GM10248 (cell line): ENCODE measurements at places on chromosomes 4 and X.

DNA sequence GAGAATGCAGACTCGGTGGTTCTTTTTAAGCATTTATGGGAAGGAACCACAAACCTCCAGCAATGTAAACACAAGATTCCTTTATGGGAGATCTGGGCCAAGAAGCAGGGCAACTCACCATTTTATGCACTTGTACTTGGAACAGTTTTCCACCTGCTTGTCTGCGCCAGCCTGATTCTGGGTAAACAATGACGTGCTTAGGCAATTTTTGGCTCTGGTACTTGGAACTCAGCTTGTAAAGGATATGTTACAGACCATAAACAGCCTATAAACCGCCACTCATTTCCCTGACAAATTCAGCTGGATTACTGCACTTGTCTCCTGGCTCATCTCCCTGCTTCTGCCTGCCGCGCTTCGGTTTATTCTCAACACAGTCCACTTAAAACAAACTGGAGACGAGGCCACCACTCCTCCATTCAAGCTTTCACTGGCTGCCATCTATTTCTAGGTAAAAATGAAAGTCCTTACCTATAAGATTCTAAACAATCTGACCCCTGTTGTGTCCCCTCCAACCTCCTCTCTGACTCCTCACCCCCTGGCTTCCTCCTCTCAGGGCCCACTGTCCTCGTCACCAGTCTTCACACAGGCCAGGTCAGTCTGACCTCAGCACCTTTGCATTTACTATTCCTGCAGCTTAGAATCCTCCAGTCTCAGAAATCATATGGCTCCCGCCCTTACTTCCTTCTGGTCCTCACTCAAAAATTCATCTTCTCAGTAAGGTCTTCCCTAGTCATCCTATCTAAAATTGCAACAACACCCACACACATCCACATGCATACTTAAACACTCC is 205.9 kb upstream of the GALNT7 start:
- DNase-seq = no peak

DNA sequence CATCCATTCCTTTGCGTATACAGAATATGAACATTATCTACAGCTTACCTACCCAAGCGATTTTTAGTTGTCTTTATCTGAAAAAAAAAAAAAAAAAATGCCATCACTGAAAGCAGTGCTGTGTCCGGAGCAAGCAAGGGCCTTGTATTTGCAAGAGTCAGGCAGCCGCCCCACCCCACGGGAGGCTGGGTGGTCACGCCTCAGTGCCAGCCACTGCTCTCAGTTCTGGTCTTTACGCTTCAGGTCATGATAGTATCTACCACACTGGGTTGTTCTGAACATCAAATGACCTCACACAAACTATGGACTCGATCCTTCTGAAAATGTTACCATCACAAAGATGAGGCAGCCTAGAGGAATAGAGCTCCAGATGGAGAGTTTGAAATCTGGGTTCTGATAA is 62.7 kb upstream of the HELT start:
- DNase-seq = no peak

DNA sequence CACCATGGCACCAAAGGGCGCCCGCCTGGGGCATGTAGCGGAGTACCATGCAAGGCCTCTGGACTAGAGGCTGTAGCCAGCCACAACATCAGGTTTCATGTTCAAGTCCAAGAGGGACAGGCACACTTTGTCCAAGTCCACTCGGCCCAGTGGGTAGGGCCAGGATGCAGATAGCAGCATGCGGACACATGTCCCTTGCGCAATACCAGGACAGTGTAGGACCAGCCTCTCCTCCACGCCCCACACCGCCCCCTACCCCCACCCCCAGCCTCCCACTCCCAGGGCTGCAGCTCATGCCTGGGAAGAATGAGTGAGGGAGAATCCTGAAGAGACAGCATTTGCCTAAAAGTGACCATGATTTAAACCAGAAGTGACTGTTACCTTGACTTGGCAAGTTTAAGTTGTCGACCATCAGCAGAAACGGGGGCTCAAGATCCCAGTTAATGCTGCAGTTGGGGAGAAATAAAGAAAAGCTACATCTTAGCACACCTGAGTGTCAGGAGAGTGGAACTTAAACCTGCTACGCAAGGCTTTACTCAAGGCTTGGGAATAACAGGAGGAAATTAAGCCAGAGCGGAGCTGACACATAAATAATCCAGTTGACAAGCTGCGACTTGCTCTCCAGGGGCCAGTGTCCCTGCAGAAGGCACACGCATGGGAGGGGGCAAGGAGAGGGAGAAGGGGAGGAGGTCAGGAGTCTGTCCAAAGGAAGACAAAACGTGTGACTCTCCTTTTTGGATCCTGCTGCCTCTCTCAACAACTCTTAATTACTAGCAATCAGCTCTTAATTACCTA is 221.7 kb downstream of the BCOR start:
- no peak for DNase-seq

DNA sequence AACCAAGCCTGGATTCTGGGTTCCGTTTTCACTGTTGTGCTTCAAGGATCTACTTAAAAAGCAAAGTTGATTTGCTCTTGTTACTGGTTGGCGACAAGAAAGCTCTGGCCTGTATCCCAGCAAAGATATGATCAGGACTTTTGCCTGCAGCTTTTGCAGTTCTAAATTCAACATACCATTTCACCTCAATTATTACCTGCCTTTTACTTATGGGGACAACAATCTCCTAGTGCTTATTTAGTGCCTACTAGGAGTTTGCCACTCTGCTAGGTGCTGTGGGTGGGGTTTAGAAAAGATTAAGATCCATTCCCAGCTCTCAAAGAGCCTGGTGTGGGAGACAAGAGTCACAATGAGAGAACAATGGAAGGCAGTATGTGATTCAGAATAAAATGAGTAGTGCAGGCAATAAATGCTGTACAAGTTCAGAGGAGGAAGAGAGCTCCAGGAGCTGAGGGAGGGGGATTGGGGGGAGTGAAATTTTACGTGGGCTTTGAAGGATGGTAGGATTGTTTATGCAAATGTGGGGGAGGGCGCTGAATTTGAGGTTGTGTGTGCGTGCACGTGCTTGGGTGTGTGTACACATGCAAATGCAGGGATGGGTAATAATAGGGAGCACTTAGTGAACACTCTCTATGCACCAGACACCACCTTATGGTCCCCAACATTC is 5.0 kb upstream of the TMEM164 start:
- DNase-seq = no peak

DNA sequence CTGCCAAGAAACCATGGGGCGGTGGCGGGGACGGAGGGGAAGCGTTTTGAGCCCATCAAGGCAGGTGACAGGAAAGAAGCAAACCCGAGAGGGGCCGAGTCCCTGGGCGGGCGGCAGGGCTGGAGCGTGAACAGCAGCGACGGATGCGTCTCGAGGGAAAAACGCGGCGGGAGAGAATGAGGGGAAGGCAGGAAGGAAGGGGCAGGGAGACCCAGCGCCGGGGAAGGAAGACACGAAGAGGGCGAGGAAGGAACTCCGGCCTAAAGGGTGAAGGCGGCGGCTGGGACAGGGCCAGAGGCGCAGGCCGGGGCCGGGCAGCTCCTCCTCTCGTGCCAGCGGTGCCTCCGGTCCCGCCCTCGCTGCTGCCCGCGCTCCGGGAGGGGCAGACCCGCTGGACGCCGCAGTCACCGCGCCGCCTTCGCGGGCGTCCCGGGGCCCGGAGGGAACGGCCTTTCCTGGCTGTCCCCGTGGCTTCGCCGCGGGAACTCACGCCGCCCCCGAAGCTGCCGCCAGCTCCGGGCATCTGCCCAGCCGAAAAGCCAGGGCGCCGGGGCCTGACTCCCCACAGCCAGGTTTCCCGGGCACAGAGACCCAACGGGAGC is 751 bp upstream of the RGS12 start:
- DNase-seq = no peak

- no peak for DNase-seq
These were observed 2.5 kb upstream of the BRWD3 start for GRCh38 chrX:80812176-80812575.

GRCh38 chr4:159673221-159673620 is 570.3 kb downstream of the RAPGEF2 start:
- no peak for DNase-seq

DNA sequence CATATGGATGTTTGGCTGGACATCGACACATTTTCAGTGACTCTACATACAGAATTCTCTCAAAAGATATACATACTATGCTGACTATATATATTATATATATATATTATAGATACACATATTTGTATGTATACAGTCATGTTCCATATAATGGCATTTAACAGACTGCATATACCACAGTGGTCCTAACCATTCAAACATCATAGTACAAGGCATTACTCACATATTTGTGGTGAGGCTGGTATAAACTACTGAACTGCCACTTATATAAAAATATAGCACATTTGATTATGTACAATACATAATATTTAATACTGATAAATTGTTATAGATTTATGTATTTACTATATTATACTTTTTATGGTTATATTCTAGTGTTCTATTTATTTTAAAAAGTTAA is 168.5 kb downstream of the IL15 start:
- no peak for DNase-seq

- DNase-seq = no peak
These were observed 40.5 kb downstream of the C4orf33 start for GRCh38 chr4:129136433-129136832.

DNA sequence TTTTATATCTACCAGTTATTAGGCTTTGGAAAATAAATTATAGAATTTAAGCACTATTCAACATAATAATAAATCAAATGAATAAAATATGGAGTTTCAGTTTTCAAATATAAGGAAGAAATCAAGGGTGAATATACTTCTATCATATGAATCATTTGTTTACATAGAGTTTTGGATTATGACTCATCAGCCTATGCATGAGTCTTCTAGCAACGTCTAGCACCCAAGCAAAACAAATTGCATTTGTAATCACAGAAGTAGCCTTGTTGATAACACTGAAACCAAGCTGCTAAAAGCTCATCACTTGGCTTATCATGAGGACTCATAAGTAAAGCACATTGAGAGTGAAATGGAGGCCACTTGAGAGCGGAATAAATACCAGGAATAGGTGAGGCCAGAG is 434.6 kb downstream of the PCDH11X start:
- DNase-seq = no peak

DNA sequence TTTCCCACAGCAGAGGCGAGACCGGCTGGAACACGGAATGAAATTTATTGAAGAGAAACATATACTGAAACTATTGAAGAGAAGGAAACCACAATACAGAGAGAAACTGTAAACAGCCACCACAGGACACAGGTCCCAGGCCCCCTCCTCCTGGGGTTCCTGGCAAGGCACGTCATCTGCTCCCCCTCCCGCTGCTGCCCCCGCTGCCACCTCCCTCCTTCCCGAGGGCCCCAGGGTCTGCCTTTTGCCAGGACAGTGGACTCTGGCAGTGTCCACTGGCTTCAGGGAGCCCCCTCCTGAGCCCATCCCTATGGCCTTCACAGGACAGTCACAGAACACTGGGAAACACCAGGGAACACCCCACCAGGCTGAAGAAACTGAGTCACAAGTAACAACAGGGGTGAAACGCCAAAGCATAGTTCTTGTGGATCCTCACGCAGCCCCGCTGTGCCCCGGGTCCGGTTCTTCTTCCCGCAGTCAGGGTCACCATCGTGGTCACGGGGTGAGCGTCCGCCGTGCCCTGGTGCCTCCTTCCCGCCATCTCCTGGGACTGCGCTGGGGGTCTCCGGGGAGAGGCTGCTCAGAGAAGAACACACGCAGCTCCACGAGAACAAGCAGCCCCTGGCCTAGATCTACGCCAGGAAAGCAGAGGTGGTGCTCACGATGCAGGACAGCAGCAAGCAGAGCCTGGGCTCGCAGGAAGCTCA is 5.4 kb downstream of the PNMA6E start:
- DNase-seq = no peak

- no peak for DNase-seq
These were observed 249.4 kb downstream of the ADAMTS3 start for GRCh38 chr4:72319601-72320021.

- DNase-seq = no peak
These were observed 174.0 kb upstream of the LDB2 start for GRCh38 chr4:17072483-17072882.

DNA sequence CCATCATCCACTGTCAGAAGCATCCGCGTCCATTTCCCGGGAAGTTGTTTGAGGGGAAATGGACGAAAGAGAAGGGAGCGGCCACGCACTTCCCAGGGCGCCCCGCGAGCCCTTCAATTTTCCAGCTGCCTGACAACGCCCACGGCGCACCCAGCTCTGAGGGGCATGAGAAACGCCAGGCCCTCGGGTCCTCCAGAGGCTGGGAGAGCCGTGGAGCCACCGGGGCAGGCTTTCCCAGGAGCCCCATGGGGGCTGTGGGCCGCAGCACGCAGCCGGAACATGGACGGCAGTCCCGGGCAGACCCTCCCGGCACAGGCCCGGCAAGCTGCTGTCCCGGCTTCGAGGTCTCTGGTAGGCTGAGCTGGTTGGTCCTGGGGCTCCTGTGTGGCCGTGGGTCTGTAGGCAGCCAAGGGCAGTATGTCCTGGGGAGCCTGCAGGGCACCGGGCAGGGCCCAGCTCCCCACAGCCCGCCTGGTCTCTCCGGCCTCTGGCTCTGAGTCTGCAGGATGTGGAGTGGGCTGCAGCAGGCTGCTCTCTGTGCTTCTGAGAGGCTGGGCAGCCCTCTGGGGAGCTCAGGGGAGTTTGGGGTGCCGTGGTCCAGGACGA is 115.2 kb downstream of the FAM53A start:
- DNase-seq = no peak
